ENCODE measurements at places on chromosomes 13 and 19.

GRCh38 chr13:114237415-114238112 is 2.9 kb downstream of the CDC16 start:
- no peak for DNase-seq

DNA sequence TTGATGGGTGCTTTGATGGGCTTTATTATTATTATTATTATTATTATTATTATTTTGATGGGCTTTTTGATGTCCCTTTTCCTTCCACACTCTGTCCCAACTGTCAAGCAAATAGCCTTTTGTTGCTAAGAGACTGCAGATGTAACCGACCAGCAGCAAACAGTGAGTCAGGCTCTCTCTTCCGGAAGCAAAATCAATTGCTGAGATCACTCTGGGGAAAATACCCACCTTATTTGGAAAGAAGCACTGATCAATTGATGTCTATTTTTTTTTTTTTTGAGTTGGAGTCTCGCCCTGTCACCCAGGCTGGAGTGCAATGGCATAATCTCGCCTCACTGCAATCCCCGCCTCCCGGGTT is 2.9 kb downstream of the LDLR start:
- DNase-seq = no peak

DNA sequence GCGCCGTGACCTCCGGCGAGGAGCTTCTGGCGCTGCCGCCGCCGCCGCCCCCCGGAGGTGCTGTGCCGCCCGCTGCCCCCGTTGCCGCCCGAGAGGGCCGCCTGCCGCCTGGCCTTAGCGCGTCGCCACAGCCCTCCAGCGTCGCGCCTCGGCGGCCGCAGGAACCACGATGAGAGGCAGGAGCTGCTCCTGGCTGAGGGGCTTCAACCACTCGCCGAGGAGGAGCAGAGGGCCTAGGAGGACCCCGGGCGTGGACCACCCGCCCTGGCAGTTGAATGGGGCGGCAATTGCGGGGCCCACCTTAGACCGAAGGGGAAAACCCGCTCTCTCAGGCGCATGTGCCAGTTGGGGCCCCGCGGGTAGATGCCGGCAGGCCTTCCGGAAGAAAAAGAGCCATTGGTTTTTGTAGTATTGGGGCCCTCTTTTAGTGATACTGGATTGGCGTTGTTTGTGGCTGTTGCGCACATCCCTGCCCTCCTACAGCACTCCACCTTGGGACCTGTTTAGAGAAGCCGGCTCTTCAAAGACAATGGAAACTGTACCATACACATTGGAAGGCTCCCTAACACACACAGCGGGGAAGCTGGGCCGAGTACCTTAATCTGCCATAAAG is 4.8 kb downstream of the PDX1 start:
- no peak for DNase-seq

DNA sequence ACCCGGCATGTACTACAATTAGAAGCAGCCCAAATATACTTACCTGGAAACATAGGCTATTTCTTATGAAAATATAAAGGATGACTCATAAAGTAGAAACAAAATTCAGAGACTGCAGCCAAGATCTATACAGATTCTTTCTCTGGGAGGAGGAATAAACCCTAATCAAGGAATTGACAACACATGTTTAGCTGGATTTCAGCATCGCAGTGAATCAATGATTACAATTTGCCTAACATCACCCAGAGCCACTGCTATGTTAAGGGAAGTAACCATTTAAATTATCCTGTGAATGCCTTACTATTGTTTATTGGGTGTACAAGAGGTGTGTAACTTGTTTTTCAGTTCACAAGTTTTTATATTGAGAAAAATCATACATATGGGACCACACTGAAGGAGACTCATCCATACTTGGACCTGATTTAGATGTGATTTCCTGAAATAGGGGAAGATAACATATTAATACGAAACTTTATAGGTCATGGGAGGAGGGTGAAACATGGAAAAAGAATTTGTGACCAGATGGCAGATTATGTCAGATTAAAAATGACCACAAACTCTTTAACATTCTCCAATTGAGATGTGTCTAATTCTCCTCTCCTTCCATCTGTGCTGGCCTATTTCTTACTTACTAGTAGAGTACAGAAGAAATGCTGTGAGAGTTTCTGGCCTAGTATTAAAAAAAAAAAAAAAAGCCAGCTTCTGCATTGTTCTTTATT is 1168.4 kb downstream of the SLITRK1 start:
- no peak for DNase-seq

GRCh38 chr13:52830946-52831345 is 17.5 kb downstream of the PCDH8 start:
- DNase-seq = no peak

GRCh38 chr13:48249018-48249417 is 16.0 kb downstream of the ITM2B start:
- no peak for DNase-seq

- DNase-seq = no peak
These were observed 6.9 kb upstream of the FBXL3 start for GRCh38 chr13:77033717-77034302.

DNA sequence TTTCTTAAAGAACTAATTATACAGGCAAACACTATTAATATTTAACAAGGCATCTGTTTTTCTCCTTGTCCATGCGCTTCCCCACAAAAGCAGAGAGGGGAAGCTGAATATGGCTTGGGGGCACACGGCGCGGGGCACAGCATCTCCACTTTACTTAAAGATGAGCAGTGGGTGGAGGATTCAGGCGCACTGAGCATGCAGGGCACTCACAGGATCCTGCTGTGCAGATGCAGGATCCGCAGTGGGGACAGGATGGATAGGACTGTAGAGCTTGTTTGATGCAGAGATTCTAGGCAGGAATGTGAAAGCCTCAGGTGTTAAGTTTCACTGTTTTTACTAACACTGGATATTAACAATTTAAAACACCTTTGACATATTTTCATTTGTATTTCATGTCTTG is 43.3 kb downstream of the ATP11A start:
- no peak for DNase-seq

GRCh38 chr19:49773663-49774350 is 7.0 kb downstream of the AP2A1 start:
- no peak for DNase-seq

GRCh38 chr13:111212517-111212873 is 97.4 kb downstream of the ARHGEF7 start:
- no peak for DNase-seq

DNA sequence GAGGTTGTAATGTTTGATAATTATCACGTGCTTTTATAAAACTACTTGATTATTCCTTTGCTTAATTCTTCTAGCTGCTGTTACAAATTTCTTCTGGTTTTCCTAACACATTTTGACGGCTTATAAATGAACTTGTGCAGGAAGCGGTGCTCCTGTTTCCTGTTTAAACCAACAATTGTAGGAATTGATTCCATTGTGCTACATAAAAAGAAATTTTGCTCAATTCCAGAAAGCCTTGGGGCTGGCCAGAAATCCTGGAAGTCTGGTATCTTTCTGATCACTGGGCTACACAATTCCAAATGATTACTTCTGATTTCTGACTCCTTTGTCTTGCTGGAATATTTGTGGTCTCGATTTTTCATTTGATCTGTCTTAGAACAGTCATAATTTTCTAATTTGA is 14.9 kb downstream of the RFC3 start:
- no peak for DNase-seq

- DNase-seq = peak; percentile 75
These were observed 9.1 kb upstream of the OLFM2 start for GRCh38 chr19:9945319-9945966.

DNA sequence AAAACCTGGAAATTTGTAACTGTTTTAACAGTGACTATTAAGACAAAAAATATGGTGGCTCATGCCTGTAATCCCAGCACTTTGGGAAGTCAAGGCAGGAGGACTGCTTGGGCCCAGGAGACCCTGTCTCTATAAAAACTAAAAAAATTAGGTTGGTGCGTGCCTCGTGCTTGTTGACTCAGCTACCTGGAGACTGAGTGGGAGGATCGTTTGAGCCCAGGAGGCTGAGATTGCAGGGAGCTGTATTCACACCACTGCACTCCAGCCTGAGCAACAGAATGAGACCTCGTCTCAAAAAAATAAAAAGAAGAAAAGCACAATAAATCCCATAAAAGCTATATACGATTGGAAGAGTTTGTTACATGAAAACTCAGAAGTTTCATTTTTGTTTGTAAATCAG is 23.7 kb downstream of the KLF5 start:
- DNase-seq = no peak

GRCh38 chr19:54030895-54031586 is 32.7 kb downstream of the VSTM1 start:
- DNase-seq = no peak

DNA sequence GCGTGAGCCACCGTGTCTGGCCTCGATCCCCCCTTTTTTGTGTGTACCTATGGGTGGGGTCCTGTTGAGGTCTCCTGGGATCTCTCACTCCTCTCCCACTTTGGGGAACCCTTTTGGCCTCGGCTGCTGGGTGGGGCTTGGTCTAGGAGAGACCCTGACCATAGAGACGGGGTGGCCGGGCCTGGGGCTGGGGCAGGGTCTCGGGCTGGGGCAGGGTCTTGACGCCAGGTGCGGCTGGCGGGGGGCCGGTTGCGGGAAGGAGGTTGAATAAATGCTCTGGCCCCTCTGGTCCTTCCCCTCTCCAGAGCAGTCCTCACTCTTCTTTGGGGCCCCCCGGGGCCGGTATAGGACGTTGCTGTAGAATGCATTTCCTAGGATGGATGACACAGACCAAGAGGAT is 9.7 kb downstream of the TMIGD2 start:
- DNase-seq = no peak

GRCh38 chr13:31794452-31794851 is 55.1 kb downstream of the RXFP2 start:
- DNase-seq = no peak

DNA sequence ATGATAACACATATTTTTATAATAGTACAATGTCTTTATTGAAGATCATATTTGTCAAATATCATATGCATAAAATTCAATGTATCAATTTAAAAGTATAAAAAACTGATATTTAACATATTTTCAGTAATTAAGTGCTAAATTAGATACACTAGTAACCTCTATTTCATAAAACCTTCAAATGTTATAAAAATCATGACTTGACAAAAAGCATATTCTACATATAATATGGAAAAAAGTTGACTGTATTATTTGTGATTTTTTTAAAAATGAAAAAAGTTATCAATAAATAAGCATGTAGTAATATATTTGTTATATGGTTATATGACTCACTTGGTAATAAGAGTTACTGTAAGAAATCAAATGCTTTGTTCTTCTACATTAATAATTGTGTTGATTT is 356.9 kb downstream of the DIAPH3 start:
- DNase-seq = no peak

DNA sequence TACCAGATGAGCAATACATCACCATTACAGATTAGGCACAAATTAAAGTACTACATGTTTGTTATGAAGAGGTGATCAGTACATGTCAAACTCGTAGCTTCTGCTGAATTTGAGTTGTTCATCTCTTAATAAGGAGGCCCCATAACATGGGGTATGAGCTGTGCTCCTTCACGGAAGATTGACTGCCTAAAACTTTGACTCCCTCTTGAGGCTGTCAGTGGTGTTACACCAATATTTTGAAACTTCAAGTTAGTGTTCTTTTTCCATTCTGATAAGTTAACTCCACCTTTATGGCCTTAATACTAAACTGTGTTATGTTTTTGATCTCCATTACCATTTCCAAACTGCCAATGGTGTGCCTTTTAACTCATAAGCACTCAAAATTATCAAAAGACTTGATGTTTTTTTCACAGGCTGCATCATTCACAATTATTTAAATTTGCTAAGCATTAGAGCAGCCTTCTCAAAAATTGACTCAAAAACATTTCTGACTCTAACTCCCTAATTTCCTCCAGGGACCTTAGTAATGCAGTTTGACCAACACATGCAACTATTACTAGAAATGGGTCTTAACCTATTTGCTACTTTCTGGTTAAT is 1591.5 kb downstream of the PCDH9 start:
- DNase-seq = no peak

GRCh38 chr13:43433691-43434141 is 353.1 kb downstream of the ENOX1 start:
- DNase-seq = no peak

GRCh38 chr13:54758795-54759194 is 1730.2 kb downstream of the OLFM4 start:
- DNase-seq = no peak

GRCh38 chr19:37227996-37228395 is 10.0 kb downstream of the ZNF383 start:
- no peak for DNase-seq

DNA sequence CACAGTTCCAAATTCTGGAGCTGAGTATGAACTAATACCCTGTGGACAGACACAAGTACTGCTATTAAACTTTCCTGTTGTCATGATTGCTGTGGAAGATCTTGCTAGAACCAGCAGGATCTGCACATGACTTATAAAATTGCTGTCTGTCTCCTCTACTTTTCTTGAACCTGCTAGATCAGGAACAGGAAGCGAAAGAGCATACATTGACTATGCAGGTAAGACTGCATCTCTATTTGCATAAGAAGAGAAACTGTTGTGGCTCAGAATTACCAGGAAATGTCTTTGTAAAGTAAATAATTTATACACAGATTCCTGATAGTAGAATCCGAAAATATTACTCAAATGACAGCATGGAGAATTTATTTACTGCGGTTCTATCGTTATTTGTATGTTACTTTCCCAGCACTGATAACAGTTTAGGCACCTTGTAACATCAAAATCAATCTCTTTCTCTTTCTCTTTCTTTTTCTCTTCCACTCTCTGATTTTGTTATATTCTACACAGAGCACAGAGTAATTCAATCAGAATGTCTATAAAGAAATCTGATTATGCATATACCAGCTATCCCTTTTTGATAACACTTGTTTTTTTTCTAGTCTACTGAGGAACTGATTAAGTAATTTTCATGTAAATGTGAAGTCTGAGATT is 226.5 kb downstream of the MYO16 start:
- no peak for DNase-seq

- no peak for DNase-seq
These were observed 51.0 kb upstream of the CYP2A7 start for GRCh38 chr19:40933025-40933424.

GRCh38 chr13:33953203-33953602 is 135.3 kb downstream of the RFC3 start:
- DNase-seq = no peak

GRCh38 chr19:49884109-49884508 is 6.6 kb downstream of the TBC1D17 start:
- no peak for DNase-seq

GRCh38 chr19:19537075-19538048 is 703 bp upstream of the CILP2 start:
- DNase-seq = no peak

- DNase-seq = no peak
These were observed 141.3 kb downstream of the SLITRK6 start for GRCh38 chr13:85657942-85658341.

- no peak for DNase-seq
These were observed 6.9 kb downstream of the TIMM29 start for GRCh38 chr19:10935371-10936059.

GRCh38 chr13:39575641-39576238 is 27.3 kb downstream of the LHFPL6 start:
- no peak for DNase-seq

All from ascending aorta (tissue), 2 donors.